Astrocyte (in vitro differentiated cells and primary cell): ENCODE measurements at places on chromosomes 1 and 21. TPM values are rescaled to one million over a fixed set of nuclear protein-coding genes. Genes with fewer than 3 reads are reported as not detected.

Gene IFNGR2
- total RNA-seq = 58.9 and 69.9 TPM in 2 replicates

Gene CD5L
- not detected in 2 replicates for total RNA-seq

Gene SPRR5
- total RNA-seq = not detected in 2 replicates

Gene OR2T11
- total RNA-seq = not detected in 2 replicates

Gene PCP4
- 0.68 TPM in 1 of 2 replicates, not detected in the other for total RNA-seq

Gene GSTM1
- not detected in 2 replicates for total RNA-seq

Gene CACNA1S
- total RNA-seq = not detected in 2 replicates

Gene ETNK2
- 8.2 and 9.7 TPM in 2 replicates for total RNA-seq

DNA sequence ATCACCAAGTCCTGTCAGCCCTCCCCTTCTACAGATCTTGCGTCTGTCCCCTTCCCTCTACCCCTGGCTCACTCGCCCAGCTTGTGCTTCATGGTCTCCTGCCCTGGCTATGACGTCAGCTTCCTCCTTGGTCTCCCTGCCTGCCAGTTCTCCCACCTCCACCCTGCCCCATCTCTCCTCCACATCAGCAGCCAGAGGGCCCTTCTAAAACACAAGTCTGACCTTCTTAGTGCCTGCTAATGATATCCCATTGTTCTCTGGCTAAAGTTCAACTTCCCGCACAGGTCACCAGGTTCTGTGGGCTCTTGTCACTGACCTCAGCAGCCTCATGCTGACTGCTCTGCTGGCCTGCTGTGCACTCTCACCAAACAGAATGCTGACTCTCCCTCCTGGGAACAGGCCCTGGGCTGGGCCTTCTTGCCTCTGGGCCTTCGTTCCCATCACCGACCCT is 24.7 kb upstream of the MYCL start:
- no peak overlapping the region for H3K4me3 ChIP-seq
- peaks cover 5% of the 10 kb centered on the region for H3K27me3 ChIP-seq
- DNase-seq = peak; percentile 31
- no peak overlapping the region for H3K27ac ChIP-seq
- H3K36me3 ChIP-seq = no peaks in the 10 kb centered on the region

GRCh38 chr1:176745945-176746344 is 283.0 kb downstream of the PAPPA2 start:
- no peaks in the 10 kb centered on the region for H3K36me3 ChIP-seq
- no peak overlapping the region for H3K27ac ChIP-seq
- no peaks in the 10 kb centered on the region for H3K4me1 ChIP-seq
- no peak for DNase-seq
- no peak overlapping the region for H3K4me3 ChIP-seq
- H3K27me3 ChIP-seq = no peaks in the 10 kb centered on the region

DNA sequence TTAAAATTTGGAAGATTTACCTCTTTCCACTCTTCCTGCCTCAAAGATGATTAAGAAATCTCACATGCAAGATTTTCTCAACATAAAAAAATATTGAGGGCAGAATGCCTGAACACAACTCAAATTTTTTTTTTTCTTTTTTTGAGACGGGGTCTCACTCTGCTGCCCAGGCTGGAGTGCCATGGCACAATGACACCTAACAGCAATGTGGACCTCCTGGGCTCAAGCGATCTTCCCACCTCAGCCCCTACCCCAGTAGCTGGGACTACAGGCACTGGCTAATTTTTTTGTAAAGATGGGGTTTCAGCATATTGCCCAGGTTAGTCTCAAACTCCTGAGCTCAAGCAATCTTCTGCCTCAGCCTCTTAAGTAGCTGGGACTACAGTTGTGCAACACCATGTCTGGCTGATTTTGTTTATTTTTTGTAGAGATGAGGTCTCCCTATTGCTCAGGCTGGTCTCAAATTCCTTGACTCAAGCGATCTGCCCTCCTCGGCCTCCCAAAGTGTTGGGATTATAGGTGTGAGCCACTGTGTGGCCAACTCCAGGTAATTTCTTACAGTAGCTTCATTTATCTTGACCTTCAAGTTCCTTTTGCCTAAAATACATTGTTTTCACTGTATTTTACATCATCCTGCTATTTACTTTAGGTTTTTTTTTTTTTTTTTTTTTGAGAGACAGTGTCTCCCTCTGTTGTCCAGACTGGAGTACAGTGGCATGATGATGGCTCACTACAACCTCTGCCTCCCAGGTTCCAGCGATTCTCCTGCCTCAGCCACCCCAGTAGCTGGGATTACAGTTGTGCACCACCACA is 10.4 kb downstream of the NUCKS1 start:
- peak; percentile 58 for DNase-seq
- no peak overlapping the region for H3K4me3 ChIP-seq
- H3K4me1 ChIP-seq = no peaks in the 10 kb centered on the region
- peaks cover 6% of the 10 kb centered on the region for H3K36me3 ChIP-seq

DNA sequence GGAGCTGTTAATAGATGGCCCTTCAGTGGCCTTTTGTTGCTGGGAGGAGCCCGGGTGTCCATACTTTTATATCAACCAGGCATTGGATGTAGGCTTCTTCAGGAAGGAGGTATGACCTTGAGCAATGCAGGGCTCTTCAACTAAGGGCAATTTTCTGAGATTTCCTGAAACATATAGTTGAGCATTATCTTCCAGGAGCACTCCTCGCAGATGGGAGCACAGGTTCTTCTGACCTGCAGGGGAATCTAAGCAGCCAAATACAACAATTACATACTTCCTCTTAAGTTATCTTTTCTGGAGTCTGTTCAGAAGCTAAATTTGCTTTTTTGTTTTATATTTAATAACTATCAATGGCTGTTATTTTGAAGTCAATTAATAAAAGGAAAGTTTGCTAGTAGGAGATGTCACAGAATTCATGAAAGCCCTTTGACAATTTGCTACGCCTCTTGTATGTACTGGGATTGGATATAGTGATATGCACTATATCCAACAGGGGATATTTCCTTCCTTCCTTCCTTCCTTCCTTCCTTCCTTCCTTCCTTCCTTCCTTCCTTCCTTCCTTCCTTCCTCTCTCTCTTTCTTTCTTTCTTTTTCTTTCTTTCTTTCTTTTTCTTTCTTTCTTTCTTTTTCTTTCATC is 422.6 kb upstream of the NEGR1 start:
- H3K27me3 ChIP-seq = no peaks in the 10 kb centered on the region
- H3K36me3 ChIP-seq = no peaks in the 10 kb centered on the region
- DNase-seq = no peak
- H3K27ac ChIP-seq = no peak overlapping the region

DNA sequence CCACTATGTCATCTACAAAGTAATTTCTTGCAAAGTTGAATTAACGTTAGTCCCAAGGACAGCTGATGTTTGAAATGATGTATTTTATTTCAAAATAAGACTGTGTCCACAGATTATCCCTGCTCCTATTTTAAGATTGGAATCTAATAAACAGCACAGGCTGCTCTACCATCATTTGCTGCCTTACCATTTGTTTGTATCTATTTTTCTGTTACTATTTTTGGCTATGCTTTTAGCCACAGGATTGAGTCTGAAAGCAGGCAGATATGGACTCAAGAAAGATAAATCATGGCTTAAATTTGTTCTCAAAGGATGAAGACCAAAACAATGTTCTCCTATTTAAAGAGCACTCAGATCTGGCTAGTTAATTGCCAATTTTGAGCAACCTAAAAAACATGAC is 105.3 kb downstream of the RGS2 start:
- H3K27ac ChIP-seq = no peak overlapping the region
- no peak overlapping the region for H3K4me3 ChIP-seq
- H3K4me1 ChIP-seq = no peaks in the 10 kb centered on the region
- DNase-seq = no peak

- no peaks in the 10 kb centered on the region for H3K36me3 ChIP-seq
- no peak overlapping the region for H3K4me3 ChIP-seq
- no peak for DNase-seq
- no peak overlapping the region for H3K27ac ChIP-seq
- H3K27me3 ChIP-seq = no peaks in the 10 kb centered on the region
These were observed 12.7 kb downstream of the CD34 start for GRCh38 chr1:207898260-207898659.

DNA sequence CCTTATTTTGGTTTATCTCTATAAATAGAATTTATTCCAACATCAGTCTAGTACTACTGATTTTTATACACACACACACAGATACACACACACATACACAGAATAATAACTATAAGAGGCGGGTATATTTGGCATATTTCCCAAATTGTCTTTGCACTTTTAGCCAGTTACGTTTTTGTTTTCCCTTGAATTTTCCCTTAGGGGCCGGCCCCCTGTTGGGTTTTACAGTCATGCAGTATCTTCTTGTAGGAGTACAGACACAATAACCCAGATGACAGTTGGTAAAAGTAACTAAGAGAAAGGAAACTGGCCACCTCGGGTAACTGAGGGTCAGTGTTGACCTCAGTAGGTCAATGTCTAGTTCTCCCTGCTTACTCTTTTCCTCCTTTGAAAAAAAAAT is 50.9 kb downstream of the DISP1 start:
- DNase-seq = no peak
- H3K27me3 ChIP-seq = no peaks in the 10 kb centered on the region
- no peaks in the 10 kb centered on the region for H3K36me3 ChIP-seq
- H3K4me1 ChIP-seq = no peaks in the 10 kb centered on the region
- no peak overlapping the region for H3K27ac ChIP-seq

DNA sequence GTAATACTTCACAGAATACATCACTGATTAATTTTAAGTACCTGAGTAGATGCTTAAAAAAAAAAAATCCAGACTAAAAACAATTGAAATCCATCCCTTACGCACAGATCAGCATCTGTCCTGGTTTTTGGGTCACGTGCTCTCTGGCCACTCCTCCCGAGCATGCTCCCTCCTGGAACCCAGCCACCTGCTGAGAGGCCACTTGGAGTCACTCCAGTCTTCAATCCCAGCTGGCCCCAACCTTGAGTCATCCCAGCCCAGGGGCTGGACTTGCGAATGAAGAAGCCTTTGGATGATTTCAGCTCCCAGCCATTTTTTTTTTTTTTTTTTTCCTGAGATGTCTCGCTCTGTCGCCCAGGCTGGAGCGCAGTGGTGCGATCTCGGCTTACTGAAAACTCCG is 8.9 kb downstream of the MAP1LC3C start:
- H3K27ac ChIP-seq = no peak overlapping the region
- H3K36me3 ChIP-seq = no peaks in the 10 kb centered on the region

DNA sequence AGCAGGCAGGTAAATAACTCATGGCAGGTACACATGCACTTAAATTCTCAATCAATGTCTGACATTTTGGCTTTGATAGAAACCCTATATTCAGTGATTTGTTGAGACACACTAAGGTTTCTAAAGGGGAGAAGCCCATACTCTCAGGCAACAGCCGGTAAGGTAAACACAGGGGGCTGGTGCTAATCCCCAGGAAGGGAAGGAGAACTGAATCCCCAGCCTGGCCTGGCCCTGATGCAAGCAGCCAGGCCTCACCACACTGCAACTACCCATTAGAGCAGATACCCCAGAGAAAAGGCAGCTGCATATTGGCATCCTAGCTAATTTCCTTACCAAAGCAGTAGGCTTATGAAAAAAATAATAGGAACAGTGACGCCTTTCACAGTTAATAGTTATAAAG is 116.5 kb upstream of the LRRC7 start:
- no peaks in the 10 kb centered on the region for H3K27me3 ChIP-seq
- DNase-seq = no peak
- H3K36me3 ChIP-seq = no peaks in the 10 kb centered on the region
- H3K4me3 ChIP-seq = no peak overlapping the region

- no peak overlapping the region for H3K27ac ChIP-seq
- H3K36me3 ChIP-seq = peaks cover 60% of the 10 kb centered on the region
- DNase-seq = no peak
- H3K4me3 ChIP-seq = no peak overlapping the region
- H3K27me3 ChIP-seq = no peaks in the 10 kb centered on the region
These were observed 11.4 kb upstream of the ATP13A2 start for GRCh38 chr1:17023102-17023501.

DNA sequence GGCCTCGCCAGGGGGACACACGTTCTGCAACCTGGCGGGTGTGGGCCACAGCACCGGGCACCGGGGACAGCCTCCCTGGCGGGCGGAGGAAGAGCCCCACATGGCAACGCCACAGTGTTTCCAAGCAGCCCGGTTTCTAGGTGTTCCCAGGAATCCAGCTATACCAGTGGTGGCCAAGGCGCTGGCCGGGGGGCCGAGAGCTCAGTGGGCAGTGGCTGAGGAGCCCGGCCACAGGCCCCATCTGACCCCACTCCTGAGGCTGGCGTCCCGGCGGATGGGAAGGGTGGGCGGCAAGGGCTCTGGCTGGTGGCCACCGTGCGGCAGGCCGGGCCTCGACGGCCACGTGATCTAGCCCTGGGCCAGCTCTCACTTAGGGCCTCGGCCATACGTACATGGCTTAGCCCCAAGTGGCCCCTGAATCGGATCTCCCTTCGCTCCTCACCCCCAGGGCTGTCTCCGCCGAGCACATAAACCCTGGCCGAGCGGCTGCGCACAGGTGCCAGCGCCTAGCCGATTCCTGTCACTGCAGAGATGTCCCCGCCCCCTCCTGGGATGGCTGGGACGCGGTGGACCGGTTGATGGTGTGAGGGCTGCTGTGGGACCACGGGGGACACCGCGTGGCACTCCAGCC is 68.7 kb downstream of the MORN1 start:
- peak overlapping the region; percentile 76 for H3K27ac ChIP-seq
- H3K4me3 ChIP-seq = no peak overlapping the region
- H3K4me1 ChIP-seq = peaks cover 23% of the 10 kb centered on the region
- DNase-seq = peak; percentile 46
- no peaks in the 10 kb centered on the region for H3K27me3 ChIP-seq

DNA sequence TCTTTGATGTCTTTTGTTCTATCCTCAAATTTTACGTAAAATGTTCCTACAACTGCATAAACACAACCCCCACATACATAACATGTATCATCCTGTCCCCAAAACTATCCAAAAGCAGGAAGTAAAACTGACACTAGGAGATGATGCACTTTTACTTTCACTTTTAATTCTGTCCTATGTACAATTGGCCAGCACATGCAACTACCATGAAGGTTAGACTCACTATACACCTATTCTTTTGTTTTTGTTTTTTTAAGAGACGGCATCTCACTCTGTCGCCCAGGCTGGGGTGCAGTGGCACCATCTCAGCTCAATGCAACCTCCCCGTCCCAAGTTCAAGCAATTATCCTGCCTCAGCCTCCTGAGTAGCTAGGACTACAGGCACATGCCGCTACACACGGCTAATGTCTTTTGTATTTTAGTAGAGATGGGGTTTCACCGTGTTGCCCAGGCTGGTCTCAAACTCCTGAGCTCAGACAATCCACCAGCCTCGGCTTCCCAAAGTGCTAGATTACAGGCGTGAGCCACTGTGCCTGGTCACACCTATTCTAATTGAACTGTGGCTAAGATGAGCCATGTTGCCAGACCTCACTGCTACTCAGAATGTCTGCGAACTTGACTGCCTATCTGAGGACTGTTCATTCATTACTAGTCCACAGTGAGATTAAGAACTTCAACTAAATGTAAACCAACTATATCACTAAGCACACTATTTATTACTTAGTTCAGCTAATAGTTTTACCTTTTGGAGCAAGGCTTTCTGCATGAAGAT is 48.0 kb downstream of the TOR3A start:
- H3K4me3 ChIP-seq = peak overlapping the region; percentile 22
- H3K27me3 ChIP-seq = no peaks in the 10 kb centered on the region
- H3K36me3 ChIP-seq = peaks cover 43% of the 10 kb centered on the region
- peak overlapping the region; percentile 88 for H3K27ac ChIP-seq
- peaks cover 50% of the 10 kb centered on the region for H3K4me1 ChIP-seq
- no peak for DNase-seq
